Stimulated activated CD4-positive, alpha-beta T cell treated with anti-CD3 and anti-CD28 coated beads, Interleukin-4, amount 100 ng/mL, for 4 hours (primary cell): ENCODE measurements at places on chromosomes 1 and 21.

- DNase-seq, result peak; percentile 46
Measured at GRCh38 chr1:205287767-205288559, 33.6 kb downstream of the NUAK2 start.

DNA sequence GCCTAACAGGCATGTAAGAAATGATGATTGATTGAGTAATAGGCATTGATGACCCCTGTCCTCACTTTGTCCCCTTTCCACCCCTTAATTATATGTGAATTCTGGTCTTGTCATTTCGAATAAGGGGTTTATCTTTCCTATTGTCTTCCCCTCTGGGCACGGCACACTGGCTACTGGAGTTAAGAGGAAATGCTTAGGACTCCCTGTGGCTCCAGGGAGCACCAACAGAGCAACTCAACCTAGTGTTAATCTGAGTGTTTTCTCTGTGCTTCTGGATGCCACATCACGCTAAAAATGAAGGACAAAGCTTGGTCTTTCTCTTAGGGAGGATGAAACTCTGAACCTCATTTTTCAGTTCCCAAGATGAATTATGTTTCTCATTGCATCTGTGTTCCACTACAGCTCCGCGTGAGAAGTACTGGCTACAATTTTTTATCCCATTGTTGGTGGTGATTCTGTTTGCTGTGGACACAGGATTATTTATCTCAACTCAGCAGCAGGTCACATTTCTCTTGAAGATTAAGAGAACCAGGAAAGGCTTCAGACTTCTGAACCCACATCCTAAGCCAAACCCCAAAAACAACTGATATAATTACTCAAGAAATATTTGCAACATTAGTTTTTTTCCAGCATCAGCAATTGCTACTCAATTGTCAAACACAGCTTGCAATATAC lies 5.3 kb downstream of the FCER1A start:
- DNase-seq, result no peak

- no peak for DNase-seq
Measured at GRCh38 chr21:19340303-19340702, 936.7 kb upstream of the TMPRSS15 start.

DNA sequence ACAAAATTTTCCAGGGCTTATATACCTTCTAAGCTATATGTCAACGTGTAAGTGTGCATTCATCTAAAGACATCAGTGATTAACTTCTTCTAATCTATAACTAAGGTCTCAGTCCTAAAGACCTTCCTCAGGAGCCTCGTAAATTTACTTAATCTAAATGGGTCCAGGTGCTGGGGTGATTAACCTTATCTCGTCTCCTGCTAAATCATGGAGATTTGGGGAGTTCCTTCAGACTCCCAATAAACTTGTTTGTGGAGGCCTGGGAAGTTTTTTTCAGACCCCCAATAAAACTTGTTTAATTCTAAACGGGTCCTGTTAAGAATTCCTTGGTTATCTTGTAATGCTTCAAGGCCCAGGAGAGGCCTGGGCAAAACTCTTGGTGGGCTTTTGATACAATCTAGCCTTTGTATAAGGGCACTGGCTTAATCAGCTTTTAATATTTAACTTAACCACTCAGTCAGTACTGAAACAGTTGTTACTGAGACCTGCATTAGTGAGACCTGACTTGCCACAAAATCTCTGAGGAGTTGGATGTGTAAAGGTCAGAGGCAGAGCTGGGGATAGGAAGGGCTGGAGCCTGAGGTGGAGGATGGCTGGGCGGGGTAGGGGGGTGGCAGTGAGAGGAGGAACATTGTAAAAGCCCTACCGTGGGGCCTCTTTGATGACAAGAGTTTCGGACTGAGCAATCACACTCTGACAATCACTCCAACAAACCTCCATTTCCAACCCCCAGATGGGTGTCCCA lies 6.2 kb upstream of the HMGCS2 start:
- DNase-seq, result no peak

- DNase-seq, result no peak
Measured at GRCh38 chr1:24048205-24048869, 63.6 kb downstream of the MYOM3 start.

DNA sequence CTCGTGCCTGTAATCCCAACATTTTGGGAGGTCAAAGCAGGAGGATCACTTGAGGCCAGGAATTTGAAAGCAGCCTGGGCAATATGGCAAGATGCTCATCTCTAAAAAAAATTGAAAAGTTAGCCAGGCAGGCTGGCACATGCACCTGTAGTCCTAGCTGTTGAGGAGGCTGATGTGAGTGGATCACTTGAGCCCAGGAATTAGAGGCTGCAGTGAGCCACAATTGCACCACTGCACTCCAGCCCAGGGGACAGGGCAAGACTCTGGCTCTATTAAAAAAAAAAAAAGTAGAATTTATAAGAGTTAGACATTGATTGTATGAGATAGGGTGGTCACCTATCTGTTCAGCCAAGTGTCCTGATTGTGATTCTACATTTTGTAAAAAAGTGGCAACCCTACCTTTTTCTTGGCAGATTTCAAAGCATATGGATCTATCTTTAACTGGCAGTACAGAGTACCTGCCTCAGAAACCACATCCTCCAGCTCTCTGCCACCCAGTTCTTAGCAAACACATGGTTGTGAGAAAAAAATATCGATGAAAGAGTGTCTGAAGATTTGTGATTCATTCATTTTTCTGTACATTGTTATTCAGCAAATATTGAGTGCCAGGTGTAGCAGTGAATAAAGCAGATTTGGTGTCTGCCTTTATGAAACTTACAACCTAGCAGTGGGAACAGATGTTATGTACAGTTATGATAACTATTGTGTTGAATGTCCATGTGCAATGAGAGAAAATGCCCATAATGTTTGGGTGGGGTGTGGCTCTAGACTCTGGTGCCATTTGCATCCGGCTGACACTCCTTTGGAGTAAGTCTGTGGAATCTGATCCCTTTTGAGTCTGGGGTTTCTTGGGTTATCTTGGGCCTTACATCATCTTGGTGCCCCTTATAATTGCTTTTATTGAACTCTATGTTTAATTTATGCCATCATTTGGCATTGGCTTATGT lies 82.5 kb downstream of the ST3GAL3 start:
- no peak for DNase-seq

DNA sequence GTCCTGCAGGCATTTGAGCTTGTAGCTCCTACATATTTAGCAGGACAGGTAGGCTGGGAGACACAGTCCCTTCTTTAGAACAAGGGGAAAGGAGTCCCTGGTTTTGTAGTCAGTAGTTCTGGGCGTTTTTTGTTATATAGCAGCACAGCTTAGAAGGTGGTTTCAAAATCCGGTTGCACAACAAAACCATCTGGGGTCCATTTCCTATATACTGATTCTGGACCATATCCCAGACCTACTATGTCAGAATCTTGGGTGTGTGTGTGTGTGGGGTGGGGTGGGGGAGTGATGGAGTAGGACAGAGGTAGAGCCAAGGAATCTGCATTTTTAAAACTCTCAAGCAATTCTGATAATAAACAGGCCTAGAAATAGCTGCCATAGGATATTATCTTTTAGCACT lies 21.6 kb downstream of the METTL13 start:
- no peak for DNase-seq

GRCh38 chr1:15034656-15035055 lies 118.9 kb upstream of the TMEM51 start:
- DNase-seq, result no peak

DNA sequence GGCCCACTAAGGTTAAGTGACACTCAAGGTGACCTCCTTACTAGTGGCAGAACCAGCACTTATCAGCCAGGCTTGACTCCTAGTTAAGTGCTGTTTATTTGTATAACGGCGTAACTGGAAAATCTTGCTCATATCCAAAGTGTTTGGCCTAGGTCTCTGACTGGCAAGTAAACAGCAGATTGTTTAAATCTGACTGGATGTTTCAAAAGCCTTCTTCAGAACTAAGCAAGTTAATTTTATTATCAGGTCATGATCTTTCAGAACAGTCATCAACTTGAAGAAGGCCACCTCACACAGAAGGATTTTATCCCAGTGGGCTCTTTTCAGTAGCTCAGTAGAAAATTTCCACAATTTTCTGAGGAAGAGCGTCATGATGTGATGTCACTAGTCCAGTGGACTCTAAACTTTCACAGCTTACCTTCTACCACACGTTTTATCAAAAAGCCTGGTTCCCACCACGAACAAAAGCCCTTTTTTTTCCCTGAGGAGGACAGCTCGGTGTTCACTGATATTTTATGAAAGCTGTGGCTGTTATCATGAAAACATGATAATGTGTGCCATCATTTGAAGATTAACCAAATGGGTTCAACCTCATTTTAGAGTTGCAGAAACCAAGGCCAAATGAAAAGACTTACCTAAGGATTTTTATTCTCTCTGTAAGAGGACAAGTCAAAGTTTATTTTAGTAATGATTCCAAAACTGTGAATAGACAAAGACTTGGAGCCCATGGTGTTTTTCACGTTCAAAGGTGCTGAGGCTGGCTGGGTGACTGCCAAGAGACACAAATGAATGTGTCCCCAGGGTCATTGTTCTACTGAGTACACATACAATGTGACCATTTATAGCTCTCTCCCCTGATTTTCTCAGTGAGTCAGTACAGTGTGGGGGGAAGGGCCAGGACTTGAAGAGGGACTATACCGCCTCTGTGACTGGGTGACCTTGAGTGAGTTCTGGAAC lies 9.1 kb downstream of the SGIP1 start:
- no peak for DNase-seq

DNA sequence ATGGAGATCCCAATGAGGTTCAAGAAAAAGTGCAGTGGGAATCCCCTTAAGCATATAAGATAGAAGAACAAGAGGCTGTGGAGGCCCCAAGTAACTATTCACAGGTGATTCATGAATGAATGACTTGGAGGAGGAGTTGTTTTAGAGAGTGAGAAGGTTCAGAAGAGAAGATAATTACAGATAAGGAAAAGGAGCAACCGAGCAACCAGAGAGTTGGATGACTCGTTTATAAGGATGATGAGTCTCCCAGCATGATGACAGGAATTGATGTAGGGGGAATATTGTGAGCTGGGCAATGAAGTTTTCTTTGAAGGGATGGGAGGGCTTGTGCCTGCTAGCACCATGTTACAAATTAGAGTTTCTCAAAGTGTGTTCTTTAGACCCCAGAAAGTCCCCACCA lies 9.8 kb downstream of the C8A start:
- DNase-seq, result no peak

DNA sequence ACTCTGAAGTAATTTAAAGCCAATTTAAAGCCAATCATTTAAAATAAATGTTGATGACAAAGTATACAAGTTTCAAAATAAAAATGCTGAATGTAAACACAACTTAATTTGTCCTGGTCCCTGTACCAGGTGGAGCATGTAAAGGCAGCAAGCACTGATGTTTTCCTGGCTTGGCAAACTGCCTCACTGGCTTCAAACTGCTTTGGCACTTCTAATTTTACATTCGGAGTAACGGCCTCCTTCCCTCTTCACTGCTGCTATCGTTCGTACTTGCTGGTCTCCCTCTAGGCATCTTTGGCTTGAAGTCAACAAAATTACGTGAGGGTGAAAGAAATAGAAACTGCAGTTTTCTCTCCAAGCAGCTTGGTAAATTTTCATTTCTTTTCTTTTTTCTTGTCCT lies 287.9 kb downstream of the LTN1 start:
- no peak for DNase-seq

- no peak for DNase-seq
Measured at GRCh38 chr1:202848191-202848542, 37.4 kb downstream of the PCAT6 start.

DNA sequence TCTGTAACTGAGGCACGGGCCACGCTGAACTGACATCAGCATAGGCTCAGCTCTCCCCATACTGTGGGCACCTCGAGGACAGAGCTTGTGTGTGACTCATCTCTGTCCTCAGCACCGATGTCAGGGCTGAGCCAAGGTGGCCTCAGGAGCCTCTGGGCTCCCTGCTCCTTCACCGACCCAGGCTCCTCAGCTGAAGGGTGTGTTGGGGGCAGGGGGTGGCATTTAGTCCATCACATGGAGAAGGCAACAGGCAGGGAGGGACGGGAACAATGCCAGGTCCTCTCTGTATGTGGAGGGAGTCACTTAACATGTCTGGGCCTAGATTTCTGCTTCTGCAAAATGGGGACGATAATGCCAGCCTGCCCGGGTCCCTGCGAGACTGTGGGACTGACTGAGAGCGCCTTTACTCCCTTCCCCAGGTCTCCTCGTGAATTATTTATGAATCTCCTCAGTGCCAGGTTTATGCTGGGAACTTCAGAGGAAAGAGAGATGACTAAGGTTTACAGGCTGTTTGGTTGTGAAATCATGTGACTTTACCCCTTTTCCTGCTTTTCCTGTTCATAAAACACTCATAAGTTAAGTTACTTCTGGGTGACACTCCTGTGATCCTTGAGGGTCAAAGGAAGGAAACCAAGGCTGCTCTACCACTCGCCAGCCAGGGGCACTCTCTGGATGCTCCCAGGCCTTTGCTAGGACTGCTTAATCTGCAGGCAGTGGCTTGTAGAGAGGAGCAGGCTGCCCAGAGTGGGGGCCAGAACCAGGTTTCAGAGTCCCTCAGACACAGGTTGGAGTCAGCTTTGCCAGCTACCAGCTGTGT lies 16.2 kb downstream of the TTC39A start:
- no peak for DNase-seq

- DNase-seq, result no peak
Measured at GRCh38 chr1:6069573-6069972, 23.9 kb downstream of the KCNAB2 start.

DNA sequence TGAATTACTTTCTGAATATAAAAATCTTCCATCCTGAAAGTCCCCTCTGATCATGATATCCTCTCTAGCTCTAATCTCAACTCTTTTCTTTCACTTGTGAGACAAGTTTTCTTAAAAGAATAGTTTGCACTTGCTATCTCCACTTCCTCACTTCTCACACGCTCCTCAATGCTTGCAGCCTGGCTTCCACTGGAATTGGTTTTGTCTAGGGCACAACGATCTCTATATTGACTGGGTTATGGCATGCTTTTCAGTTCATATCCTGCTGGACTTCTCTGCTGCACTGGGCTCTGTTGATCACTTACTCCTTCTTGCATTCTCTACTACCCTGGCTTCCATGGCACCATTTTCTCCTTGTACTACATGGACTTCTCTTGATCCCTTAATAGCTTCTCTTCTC lies 474 bp downstream of the FCRLA start:
- no peak for DNase-seq

GRCh38 chr1:199978408-199978940 lies 49.0 kb upstream of the NR5A2 start:
- DNase-seq, result no peak

DNA sequence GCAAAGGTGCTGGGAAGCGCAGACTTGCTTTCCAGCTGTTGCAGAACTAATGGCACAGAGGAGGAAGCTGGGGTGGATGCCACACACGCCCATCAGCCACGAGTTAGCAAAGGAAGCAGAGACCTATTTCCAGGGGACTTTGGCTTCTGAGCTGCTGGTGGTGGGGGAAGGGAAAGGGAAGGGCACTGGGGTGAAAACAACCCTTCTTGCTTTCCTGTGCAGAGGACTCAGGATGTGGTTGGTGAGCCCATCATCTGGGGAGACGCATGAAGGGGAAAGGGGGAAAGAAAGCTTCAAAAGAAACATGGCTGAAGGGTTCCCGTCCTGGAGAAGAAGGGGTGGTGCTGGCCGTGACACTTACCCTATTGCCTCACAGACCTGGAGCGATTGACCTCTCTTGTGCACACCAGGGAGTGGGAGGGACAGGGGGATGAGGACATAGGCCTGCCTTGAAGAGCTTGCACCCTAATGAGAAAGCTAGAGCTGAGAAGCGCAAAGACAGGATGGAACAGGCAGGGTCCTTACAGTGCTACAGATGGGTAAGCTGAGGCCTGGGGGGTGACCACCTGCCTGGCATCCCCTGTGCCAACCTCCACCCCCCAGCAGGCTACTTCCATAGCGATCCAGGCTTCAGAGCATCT lies 140.8 kb upstream of the RAB4A start:
- no peak for DNase-seq
